ENCODE measurements at places on chromosomes 4 and X.

DNA sequence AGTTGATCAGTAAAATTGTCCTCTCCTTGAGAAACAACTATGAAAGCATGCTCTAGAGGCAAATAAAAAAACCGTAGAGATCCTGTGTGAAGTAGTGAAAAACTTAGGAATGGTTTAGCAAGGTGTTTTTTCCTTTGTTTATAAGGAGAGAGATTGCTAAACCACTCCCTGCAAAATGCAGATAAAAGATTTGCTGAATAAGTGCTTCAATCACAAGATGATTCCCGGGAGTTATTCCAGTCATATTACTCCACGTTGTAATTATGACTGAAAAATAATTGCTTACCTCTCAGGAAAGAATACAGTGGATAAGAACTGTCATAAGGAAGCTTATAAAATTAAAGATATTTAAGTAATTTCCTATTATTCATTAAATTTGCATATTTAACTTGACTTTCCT is 2.8 kb downstream of the GK start:
- DNase-seq, result no peak

GRCh38 chr4:106953036-106953705 is 82.9 kb downstream of the DKK2 start:
- DNase-seq, result peak; percentile 41

DNA sequence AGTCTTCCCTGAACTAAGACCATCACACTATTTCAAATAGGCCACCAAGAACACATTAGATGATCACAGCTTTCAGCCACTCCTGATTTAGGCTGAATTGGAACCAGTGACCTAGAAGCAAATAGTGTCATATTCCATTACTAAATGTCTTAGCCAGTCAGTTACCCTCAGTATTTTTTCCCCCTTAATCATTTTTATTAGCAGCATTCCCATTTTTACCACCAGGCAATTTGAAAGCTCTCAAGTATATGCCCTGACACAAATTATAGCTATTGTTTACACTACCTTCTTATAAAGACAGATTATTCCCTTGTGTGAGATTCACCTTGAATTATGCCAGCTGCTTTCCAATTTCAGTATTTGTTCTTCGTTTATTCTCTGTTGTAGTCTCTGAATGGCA is 1146.9 kb downstream of the PDHA2 start:
- no peak for DNase-seq

GRCh38 chrX:111123606-111124179 is 27.7 kb downstream of the PAK3 start:
- no peak for DNase-seq

- DNase-seq, result no peak
These were observed 166.4 kb downstream of the PARM1 start for GRCh38 chr4:75099321-75099720.

DNA sequence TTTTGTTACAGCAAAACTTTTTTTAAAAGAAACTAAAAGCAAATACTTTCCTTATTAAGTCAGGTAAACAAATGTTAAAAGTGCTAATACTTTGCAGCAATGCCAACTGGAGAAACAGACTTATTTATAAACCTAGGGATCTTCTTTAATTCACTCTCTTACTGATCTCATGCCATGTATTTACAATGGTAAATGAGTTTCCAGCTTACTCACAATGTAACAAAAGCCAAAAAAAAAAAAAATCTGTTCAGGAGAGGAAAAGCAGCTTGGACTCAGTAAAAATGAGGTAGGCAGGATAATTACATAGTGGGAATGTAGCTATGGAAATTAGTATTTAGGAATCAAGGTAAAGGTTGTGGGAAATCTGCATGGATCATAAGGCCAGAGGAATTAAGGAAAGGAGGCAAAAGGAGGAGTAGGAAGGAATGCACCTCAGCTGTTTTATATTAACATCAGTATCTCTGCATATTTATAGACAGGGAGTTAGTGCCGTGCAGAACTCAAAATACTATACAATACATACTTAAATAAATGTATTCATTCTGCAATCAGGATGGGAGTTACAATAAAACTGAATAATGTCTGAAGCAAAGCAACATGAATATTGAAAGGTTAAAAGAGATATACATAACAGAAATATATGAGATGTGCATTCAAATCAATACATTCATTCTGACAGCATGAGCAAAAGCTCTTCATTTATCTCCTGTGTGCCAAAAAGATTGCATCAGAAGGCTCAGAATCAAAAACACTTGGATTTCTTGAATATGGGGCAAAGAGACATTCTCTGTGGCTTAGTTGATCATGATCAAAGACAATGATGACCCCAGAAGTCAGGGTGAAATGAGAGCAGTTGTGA is 57.9 kb upstream of the ETNPPL start:
- DNase-seq, result no peak

DNA sequence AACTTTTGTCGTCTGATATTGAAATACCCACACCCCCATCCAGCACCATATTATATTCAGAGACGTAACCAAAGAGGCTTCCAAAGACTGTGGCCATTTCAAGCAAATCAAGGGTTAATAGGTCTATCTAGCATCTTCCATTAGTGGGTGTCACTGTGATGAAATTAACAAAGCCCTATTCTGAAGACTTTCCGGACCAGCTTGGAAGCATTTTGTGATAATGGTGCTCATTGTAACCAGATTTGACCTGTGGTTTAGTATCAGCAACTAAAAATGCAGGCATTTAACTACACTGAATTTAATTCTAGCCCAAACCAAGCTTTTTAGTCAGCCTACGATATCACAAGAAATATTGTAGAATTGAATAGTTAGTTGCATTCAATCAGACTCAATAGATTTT is 309.7 kb upstream of the TENM3 start:
- no peak for DNase-seq

DNA sequence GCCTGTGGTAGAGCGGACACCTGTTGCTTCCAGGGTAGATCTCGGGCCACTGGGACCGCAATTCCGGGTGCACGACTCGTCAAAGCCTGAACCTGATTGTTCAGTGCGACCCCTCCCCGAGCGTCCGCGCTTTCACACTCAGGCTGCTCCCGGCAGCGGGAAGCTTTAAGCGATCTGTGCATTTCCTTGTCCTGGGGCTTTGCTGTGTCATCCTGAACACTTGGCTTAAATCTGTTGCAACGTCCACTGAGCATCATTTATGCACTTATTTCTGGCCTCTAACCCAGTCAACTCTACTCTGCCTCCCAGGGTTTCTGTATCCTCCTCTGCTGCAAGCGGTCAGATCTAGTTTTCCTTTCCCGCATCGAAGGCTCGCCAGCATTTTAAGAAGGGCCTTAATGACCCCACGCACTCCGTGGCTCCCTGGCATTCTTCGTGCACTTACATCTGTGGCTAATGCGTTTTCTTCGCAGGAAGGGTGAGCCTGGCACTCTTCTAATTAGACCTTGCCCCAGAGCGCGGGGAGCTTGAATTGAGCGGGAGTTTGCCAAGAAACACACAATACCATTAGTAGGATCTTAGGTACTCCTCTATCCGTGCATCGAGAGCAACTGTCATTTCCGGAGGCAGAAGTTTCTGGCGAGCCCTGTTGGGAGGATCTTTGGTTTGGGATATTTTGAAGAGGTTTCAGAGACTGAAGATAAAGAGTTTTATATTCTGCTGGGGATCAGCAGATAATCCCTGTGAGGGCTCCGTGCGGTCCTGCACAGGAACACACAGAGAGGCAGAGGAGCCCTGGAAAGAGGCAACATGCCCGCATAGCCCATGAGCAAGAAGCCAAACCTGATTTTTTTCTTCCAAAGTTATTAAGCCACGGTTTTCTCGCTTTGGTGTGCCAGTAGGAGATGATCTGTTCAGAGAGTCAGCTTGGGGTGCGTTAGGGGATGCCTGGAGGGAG is 654 bp upstream of the DDIT4L start:
- no peak for DNase-seq

DNA sequence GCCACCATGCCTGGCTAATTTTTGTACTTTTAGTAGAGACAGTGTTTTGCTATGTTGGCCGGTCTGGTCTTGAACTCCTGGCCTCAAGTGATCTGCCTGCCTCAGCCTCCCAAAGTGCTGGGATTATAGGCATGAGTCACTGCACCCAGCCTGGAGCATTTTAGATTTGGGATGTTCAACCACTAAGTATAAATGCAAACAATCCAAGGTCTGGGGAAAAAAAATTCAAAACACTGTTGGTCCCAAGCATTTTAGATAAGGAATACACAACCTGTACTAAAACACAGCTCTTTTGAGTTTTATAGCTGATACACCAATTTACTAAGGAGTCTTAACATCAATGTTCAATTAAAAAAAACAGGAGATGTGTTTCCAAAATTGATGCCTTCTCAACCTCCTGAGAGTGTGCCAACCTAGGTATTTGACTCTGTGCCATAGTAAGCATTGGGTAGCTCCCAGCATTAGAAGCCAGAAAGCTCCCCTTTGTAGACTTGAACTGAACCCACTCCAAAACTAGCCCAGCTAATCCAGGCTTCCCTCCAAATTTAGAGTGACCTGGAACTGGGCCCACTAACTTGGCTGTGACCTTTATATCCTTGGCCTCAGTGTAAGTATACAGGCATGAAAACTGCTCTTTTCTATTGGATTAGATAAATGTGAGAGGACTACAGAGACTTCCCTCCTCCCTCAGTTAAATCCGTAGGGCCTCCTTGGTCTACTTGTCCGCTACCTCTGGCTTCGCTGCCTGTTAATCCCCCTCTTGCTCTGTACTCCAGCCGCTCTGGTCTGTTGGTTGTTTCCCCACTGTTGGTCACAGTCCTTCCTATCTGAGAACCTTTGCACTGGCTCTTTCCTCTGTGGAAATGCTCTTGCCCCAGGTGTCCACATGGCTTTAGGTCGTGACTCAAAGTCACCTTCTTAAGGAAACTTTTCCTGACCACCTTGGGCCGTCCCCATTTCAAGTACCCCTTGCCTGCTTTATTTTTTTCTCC is 77.6 kb downstream of the CCKAR start:
- no peak for DNase-seq

GRCh38 chr4:88858752-88859151 is 161.1 kb upstream of the NAP1L5 start:
- DNase-seq, result no peak

- no peak for DNase-seq
These were observed 687.3 kb upstream of the ACTRT1 start for GRCh38 chrX:128739539-128739938.

GRCh38 chr4:160386846-160387245 is 1284.0 kb downstream of the RAPGEF2 start:
- DNase-seq, result no peak

GRCh38 chr4:85446141-85446861 is 28.6 kb upstream of the ARHGAP24 start:
- DNase-seq, result no peak

DNA sequence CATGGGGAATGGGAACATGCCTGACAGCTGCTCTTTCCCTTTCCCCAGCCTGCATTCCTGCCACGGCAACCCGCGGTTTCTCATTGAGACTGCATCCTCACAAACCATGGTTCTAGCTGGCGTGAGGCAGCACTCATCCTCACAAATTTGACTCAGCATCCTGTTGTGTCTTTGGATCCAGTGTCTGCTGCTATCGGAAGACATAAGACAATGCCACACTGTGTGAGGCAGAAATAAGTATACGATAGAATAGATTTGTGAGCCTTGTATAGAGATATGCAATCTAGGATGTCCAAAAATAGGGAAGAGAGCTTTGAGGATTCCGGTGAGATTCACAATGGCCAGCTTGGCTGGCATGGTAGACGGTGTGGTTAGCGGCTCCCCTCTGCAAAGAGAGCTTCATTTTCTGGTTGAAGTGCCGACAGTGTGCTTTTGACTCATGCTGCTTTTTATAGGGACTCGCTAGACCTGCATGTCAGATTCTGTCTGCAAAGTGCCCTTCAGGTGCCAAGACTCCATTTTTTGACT is 161.3 kb upstream of the PSAPL1 start:
- DNase-seq, result no peak

DNA sequence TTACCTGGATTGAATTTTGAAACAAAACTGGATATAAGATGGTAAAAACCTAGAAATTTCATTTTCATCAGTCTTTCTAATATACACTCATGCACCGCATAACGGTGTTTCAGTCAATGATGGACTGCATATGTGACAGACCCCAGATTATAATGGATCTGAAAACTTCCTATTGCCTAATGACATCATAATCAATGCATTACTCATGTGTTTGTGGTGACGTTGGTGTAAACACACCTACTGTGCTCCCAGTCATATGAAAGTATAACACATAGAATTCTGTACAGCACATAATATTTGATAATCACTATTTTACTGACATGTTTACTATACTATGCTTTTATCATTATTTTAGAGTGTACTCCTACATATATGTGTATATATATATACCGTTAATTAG is 119.9 kb upstream of the AGA start:
- no peak for DNase-seq

DNA sequence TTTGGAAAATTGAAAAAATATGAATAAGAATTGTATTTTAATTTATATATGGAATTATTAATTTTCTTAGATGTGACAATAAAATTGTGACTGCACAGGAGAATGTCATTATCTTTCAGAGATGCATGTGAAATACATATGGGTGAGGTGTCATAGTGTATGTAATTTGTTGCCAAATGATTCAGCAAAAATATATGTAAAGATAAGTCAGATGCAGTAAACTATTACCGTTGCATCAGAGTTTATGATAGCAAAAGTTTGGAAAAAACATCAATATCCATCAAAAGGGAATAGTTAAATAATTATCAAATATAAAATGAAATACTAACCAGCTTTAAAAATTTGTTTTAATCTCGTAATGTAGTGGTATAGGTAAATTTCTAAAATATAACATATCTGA is 10.4 kb upstream of the SLC7A11 start:
- DNase-seq, result no peak

DNA sequence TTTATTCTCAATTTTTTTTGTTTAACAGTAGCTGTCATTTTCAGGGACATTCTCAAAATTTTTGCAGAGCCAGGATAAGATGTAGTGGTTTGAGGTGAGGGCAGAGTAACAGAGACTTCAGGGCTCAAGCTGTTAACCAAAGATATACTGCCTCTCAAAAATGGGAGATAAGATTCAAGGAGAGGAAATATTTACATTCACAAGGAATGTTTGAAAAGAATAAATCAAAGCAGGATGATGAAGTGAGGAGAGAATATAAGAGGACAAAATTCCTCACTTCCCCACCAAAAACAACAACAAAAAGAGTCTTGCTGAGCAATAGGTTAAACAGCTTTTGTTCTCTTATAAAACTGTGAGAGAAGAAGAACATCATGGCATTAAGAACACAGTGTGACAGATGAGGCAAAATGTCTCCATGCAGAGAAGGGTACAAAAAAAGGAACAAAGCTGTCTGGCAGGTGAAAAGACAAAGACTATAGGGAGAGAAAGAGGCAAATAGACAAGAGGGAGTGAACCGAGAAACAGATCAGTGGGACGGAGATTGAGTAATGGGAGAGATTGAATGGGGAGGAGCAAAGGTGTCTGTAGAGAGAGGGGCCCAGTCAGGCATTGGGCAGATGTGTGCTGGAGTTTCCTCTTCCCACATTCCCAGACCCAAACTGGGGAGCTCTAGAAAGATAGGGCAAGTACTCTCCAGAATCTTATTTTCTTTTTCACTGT is 106.1 kb upstream of the TMEM150C start:
- DNase-seq, result no peak

- no peak for DNase-seq
These were observed 5.7 kb downstream of the RTL5 start for GRCh38 chrX:72126048-72126415.
